ENCODE measurements at places on chromosomes 1 and 21.
A peak's percentile ranks its signal among the peaks of the same experiment; 100 is the strongest.

DNA sequence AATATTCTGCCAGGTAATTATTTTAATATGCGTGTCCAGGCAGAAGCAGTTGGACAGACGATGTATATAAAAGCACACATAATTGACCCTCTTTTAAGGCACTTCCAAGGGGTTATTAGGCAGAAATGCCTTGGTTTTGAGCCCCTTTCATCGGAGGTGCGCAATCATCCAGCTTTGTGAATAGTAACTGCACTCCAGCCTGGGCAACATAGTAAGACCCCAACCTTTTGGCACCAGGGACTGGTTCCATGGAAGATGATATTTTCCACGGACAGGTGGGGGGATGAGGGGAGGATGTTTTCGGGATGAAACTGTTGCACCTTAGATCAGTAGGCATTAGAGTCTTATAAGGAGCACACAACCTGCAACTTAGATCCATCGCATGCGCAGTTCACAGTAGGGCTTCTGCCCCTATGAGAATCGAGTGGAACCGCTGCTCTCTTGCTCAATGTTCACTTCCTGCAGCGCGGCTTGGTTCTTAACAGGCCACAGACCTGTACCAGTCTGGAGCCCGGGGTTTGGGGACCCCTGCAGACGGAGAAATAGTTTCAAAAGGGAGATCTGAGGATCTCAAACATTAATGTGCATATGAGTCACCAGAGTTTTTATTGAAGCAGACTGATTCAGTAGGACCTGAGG, 1.8 kb upstream of the MCOLN2 start:
- DNase-seq: peak; percentile 68

GRCh38 chr1:149963358-149963757, 26.7 kb upstream of the MTMR11 start:
- no peak for DNase-seq

DNA sequence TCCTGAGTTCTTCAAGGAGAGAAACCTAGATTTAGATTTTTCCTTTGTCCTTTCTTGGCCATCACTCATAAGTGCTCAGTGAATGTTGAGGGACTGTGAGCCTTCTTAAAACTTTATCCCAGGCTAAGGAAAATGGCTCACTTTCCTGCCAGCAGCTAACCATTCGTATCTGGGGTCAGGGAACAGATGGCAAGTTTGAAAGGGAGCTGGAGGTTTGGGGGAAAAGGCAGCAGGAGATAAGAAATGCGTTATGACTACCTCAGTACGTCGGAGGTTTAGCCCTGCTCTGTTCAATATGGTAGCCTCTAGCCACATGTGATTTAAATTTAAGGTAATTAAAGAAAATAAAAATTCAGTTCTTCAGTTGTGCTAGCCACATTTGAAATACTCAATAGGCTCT, 13.3 kb downstream of the RRP15 start:
- DNase-seq: no peak

- peak; percentile 28 for DNase-seq
Observed at GRCh38 chr1:242467556-242468145, 56.8 kb downstream of the PLD5 start.

GRCh38 chr1:207868251-207868773, 42.6 kb downstream of the CD34 start:
- peak; percentile 26 for DNase-seq

GRCh38 chr1:177659281-177659680, 310.6 kb downstream of the SEC16B start:
- no peak for DNase-seq

- DNase-seq: no peak
Observed at GRCh38 chr1:242147096-242147976, 148.4 kb upstream of the MAP1LC3C start.

- DNase-seq: no peak
Observed at GRCh38 chr1:46455951-46456350, 33.7 kb upstream of the DMBX1 start.

GRCh38 chr21:38439957-38440356, 58.3 kb downstream of the ERG start:
- DNase-seq: no peak

GRCh38 chr1:150280138-150280707, 2.1 kb upstream of the CIART start:
- DNase-seq: no peak

GRCh38 chr1:115113766-115114165, 24.5 kb upstream of the TSPAN2 start:
- DNase-seq: no peak

GRCh38 chr1:85397490-85398032, 67.4 kb downstream of the DDAH1 start:
- DNase-seq: no peak

DNA sequence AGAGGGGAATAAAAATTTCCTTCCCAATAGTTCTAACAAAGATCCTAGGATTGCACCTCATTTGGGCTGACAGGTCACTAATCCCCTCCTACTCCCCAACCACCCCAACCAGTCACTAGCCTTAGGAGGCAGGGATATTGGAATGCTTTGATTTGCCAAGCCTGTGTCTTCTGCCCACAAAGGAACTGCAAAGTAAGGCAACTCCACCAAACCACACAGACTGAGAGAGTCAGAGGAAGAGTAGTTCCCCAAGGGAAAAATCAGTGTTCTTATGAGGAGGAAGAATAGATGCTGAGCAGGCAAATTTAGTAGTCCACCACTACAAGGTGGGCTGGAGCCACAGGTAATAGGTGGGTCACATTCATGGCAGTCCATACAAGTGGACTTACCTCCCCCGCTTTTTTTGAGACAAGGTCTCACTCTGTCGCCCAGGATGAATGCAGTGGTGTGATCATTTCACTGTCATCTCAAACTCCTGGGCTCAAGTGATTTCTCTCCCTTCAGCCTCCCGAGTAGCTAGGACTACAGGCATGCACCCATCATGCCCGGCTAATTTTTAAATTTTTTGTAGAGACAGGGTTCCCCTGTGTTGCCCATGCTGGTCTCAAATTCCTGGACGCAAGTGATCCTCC, 3.7 kb upstream of the TMEM39B start:
- no peak for DNase-seq

GRCh38 chr1:8373581-8374241, 55.8 kb downstream of the SLC45A1 start:
- no peak for DNase-seq

GRCh38 chr1:6941786-6942185, 156.5 kb downstream of the CAMTA1 start:
- no peak for DNase-seq

DNA sequence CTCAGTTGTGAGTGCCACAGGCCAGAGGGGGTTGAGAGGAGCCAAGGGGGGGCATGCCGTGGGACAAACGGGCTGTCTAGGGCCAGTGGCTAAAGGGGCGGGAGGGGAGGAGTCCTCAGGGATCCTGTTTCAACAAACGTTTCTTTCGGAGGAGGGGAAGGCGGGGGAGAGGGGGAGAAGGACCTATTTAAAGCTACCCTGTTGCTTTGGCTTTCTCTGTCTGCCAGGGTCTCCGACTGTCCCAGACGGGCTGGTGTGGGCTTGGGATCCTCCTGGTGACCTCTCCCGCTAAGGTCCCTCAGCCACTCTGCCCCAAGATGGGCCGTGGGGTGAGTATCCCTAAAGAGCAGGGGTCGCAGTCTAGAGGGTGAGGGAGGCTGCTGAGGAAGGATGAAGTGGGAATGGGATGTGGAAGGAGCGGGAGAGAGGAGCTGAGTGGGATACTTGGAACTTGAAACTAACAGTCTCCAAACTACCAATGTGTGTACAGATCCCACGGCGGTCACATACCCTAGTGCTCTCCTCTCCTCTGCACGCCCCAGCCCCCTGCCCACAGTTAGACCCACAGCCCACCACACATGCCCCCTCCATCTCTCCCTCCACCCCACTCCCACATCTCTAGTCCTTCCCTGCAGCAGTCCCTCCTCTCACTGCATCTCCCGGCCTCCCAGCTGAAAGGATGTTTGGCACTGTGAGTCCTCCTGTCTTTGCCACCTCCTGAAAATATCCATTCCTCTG, at the start of gene ATP1A2:
ATP1A2 (plus strand) TSS at position 215 of the 738 bp plus-strand sequence; CDS start at position 318, 103 bp downstream.
- no peak for DNase-seq

- DNase-seq: no peak
Observed at GRCh38 chr1:213464786-213465460, 413.9 kb downstream of the RPS6KC1 start.

All from CD4-positive, alpha-beta T cell treated with Interleukin-17A for 4 hours (primary cell).